Stimulated activated CD4-positive, alpha-beta T cell treated with anti-CD3 and anti-CD28 coated beads, Interleukin-12 subunit alpha, Interleukin-12 subunit beta, amount 100 ng/mL, for 4 hours (primary cell): ENCODE measurements at places on chromosomes 1 and 21.

GRCh38 chr1:107339775-107340174 lies 198.9 kb downstream of the NTNG1 start:
- no peak for DNase-seq

DNA sequence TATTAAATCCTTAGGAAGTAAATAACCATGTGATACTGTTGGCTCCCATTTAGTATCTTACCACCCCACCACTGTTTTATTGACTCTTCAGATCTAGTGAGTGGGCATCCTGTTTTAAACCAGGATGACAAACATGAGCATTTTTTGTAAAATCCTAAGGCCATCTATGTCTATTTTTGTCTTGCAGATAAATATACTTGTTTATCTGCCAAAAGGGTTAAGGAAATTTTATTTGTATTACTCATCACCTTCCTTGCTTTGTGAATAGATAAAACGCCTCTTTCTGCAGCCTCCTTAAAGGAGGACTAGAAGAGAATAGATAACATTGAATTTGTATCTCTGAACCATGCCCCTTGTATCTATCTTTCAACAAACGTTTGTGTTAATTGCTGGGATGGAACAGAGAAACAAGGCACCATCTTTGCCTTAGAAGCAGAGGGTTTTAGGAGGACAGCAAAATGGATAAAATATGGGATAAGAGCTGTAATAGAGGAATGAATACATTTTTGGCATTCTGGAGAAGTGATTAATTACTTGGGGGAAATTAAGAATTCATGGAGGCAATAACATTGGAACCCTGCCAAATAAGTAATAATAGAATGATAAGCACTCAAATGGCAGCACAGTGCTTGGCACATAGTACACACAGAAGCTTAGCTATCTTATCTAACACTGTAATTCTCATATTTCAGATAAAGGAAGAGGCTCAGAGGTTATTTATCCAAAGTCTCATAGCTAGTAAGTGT lies 14.7 kb downstream of the YTHDF2 start:
- no peak for DNase-seq

- no peak for DNase-seq
Measured at GRCh38 chr1:105636052-105636451, 1420.4 kb upstream of the PRMT6 start.

- DNase-seq: no peak
Measured at GRCh38 chr1:157697781-157698569, 2.6 kb downstream of the FCRL3 start.

GRCh38 chr1:154772606-154773506 lies 97.2 kb downstream of the KCNN3 start:
- DNase-seq: no peak

- no peak for DNase-seq
Measured at GRCh38 chr1:44408212-44408582, 3.1 kb downstream of the RNF220 start.

- no peak for DNase-seq
Measured at GRCh38 chr1:97384294-97384968, 536.4 kb downstream of the DPYD start.

- DNase-seq: no peak
Measured at GRCh38 chr1:161502181-161502580, 3.1 kb upstream of the FCGR2A start.

GRCh38 chr1:6489799-6490180 lies 1.7 kb downstream of the PLEKHG5 start:
- DNase-seq: peak; percentile 76
